Nucleus accumbens (tissue), 56 donors: ENCODE measurements at places on chromosomes 11 and 22.

GRCh38 chr11:35610631-35611030, 7.6 kb upstream of the FJX1 start:
- DNase-seq: no peak

DNA sequence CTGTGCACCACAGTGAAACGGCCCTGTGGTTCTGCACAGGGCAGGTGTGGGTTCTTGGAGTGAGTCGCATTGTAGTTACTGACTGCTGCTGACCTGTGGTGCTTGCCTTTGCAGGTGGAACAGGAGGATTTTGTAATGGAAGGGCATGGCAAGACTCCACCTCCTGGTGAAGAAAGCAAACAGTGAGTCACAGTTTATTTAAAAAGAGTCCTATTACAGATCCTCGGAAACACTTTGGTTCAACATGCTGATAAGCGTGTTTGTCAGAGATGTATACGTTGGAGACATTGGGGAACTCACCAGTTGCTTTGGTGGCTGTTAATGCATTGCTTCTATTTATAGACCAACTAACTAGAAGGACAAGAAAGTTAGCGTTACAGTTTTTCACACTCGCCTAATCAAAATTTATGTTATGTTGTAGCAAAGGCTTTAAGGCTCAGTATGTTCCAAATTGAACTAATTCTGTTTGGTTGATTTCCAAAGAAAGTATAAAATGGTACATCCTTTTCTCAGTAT, 21.7 kb upstream of the TNRC6B start:
- DNase-seq: no peak

GRCh38 chr11:64306876-64307622, 1.7 kb downstream of the ESRRA start:
- no peak for DNase-seq

- no peak for DNase-seq
Observed at GRCh38 chr22:44604455-44604854, 97.5 kb upstream of the PRR5 start.

GRCh38 chr22:35834061-35834460, 116.4 kb downstream of the APOL5 start:
- DNase-seq: no peak

- DNase-seq: no peak
Observed at GRCh38 chr11:119468511-119468910, 45.5 kb upstream of the THY1 start.

- peak; percentile 15 for DNase-seq
Observed at GRCh38 chr11:66429983-66430602, 8.6 kb downstream of the MRPL11 start.

DNA sequence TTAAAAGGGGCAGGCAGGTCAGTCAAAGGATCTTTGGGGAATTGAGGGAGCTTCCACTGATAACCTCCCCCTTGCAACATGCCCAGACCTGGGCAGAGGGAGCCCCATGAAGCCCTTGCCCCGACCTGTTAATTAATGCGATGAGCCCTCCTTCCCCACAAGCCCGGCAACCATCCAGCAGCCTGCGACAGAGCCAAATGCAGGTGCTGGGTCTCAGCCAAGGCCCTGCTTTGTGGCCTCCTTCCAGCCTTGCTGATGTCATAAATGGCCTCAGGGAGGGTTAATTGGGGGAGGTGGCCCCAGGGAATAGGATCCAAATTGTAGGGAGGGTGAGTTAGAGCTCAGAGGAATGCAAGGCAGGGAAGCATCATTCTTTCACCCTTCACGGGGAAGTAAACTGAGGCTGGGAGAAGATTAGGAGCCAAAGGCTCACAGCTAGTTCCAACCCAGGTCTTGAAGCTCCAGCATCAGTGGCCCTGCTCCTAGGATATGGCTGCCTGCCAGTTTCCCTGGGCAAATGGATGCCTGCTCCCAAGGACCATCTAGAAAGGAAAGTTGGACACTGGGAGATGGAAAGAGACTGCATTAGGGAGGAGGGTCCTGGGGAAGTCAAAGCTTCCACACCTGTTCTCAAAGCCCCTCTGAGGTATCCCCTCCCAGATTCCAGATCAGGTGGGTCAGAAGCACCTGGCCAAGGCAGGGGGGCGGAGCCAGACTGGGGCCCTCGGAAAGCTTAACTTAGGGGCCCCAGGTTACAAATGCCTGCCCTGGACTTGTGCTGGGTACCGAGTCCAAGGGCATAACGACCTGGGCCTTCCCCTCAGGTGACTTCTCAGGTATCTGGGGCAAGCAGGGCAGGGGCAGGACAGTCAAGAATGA, 34.1 kb downstream of the LMO1 start:
- DNase-seq: no peak

DNA sequence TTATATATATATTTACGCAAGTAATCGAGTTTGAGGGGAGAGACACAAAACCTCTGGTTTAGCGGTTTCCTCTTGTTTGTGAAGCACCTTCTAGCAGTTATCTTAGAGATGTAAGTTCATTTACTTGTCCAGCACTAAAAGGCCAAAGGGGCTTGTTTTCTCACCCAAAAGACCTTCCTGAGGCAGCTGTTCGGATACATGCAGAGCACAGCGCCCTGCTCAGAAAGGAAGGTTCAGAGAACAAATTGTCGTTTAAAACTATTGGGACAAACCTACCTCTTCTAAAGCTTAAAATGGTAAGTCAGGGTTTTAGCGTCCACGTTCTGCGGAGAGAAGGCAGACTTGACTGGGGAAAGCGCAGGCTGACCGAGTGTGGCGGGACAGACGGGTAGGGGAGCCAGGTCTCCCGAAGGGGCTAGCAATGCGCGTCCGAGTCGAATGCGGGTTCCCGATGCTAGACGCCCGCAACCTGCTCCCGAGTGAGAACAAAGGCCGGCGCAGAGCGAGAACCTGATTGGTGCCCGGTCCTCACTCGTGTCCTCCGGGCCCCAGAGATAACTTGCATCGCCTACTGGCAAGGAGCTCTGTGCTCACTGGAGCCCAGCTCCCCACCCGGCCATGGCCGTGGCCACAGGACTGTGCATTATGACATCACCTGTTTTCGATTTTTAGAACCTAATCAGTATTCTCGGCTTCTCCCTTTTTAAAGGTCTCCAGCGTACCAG, 1.0 kb upstream of the SESN3 start:
- DNase-seq: peak; percentile 62

DNA sequence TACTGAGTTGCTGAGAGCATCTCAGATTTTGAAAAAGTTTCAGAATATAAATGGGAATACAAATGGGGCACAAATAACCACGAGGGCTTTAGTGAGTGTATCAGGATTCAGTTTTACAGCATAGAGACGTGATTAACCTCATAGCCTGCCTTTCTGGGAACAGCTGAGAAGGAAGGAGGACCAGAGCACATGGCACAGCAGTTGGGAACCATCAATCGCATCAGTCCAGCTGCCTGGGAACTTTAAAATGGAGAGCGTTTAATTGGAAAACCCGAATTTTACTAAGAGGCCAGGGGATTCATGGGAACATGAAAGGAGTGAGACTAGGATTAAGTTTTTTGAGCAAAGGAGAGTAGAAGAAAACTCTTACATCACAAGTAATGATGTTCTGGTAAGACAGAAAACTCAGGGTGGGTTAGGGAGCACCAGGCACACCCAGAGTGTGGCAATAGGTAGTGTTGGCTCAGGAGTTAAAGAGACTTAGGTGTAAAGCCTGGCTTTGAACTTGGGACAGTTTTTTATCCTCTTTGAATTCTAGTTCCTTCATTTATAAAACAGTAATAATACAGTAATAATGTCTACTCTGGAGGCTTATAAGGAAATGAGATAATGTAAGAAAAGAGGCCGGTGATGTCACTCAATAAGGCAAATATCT, 40.2 kb downstream of the FZD4 start:
- no peak for DNase-seq

- DNase-seq: peak; percentile 64
Observed at GRCh38 chr22:38422611-38423511, 32.1 kb downstream of the KCNJ4 start.

GRCh38 chr11:10158461-10158860, 135.6 kb downstream of the SBF2 start:
- no peak for DNase-seq

- DNase-seq: no peak
Observed at GRCh38 chr11:65436412-65437032, 13.9 kb downstream of the NEAT1 start.

- DNase-seq: no peak
Observed at GRCh38 chr22:49583886-49584505, 243.7 kb downstream of the BRD1 start.

DNA sequence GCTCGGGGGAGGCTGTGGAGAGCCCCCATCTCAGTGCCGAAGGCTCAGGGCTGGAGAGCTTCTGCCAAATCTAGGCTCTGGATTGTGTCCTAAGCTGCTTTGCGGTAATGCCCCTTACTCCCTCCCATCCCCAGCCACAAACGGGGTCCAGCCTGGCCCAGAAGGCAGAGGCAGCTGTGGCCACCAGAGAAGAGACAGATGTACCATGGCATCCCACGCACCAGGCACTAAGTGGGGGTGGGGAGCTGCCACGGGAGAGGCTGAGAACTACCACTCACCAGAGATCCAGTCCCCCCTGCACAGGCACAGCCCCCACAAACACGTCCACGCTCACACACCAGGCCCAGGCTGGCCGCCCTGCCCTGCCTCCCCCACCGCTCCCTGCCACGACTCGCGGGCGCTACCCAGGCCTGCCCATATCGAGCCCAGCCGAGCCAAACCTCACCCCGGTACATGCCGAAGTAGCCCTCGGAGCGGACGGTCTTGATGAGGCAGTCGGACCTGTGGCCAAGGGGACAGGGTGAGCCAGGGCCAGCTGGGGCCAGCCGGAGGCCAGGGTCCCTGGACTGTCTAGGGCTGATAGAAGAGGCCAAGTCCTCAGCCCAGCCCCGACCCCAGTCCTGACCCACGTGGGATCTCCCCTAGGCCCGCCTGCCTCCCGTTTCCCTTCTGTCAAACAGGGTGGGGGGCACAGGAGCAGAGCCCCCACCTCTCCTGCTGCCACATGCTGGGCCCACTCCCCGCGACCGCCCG, 3.9 kb downstream of the SLC25A22 start:
- no peak for DNase-seq

- no peak for DNase-seq
Observed at GRCh38 chr22:29002603-29003002, 59.0 kb downstream of the C22orf31 start.

DNA sequence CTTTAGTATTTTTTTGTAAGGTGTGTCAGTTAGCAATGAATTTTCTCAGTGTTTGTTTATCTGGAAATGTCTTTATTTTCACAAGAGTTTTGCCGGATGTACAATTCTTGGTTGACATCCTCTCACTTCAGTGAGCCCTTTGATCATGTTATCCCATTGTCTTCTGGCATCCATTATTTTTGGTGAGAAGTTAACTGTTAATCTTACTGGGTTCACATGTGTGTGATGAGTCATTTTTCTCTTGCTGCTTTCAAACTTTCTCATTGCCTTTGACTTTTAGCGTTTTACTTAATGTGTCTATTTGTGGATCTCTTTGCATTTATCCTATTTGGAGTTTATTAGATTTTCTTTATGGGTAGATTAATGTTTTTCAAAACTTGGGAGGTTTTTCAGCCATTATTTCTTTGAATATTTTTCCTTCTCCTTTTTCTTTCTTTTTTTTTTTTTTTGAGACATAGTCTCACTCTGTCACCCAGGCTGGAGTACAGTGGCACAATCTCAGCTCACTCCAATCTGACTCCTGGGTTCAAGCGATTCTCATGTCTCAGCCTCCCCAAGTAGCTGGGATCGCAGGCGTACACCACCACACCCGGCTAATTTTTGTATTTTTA, 100.5 kb upstream of the RRM1 start:
- no peak for DNase-seq

DNA sequence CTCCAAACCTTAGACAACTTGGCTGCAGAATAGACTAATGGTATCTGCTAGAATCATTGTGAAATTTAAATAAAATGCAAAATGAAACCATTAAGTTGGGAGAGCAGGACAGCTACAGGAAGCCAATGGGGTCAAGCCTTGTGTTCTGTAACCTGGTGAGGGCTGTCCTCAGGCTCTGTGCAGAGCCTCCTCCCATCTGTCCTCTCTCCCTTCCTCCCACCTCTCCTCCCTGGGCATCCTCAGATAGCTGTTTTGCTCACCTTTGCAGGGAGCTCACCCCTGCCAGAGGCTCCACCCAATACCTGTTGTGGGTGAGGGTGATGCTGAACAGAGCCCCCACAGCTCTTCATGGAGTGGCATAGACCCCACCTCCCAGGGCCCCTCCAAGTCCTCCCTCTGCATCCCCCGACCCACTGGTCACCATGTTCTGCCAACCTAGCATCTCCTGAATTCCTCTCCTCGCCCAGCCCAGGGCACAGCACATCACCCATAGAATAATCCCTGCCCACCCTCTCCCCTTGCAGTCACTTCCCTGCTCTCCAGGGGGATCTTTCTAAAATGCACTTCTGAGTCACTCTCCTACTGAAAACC, 100.3 kb downstream of the PDE2A start:
- DNase-seq: no peak

DNA sequence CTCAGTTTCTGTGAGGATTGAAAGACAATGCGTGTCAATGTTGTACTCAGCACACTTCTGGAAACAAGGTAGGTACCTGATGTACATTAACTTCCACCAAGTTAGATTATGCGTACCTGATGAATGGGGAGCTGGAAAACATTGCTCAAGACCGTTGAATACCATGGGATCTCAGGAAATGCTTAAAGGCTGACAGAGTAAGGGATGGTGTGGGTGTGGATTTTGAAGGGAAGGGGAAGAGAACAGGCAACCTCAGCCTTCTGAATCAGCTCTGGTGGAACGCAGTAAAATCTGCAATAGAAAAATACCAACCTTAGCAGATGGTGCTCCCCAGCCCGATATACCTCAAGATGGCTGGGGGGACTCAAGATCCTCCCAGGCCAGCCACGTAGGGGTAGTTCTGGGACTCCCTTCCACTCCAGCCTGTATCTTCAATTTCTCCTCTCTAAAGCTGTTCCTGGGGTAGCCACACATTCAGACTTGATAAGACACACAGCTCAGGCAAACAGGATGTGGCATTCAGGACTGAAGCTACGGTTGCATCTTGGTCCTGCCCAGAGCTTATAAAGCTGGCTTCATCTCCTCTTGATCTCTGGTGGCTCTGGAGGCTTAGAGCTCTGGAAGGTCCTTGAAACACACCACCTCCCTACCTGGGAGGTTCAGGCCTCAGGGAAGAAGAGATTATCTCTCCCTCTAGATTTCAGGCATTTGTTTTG, 111.8 kb downstream of the CTNND1 start:
- no peak for DNase-seq

- DNase-seq: no peak
Observed at GRCh38 chr11:96760815-96761214, 371.0 kb downstream of the JRKL start.

GRCh38 chr11:121435551-121436511, 16.3 kb upstream of the SORL1 start:
- DNase-seq: no peak

DNA sequence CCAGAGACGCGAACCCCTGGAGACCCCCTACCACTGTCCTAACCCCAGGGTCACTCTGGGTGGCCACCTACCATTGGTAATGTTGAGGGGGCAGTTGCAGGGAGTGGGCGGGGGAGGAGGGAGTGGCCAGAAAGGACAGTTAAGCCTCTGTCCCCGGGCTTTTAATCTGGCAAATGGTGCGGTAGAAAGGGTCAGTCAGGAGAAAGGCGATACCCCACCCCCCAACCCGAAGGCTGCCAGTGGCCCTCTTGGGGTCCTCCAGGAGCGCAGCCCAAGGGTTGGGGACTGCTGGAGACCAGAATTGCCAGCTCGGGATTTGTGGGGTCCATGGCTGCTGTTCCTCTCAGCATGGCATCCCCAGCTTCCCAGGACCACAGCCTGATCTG, 742 bp downstream of the P2RY2 start:
- no peak for DNase-seq

- DNase-seq: no peak
Observed at GRCh38 chr22:46240506-46240905, 9.6 kb downstream of the CDPF1 start.

GRCh38 chr11:32039149-32039548, 51.7 kb upstream of the RCN1 start:
- DNase-seq: no peak

GRCh38 chr11:126281666-126282175, 1.2 kb upstream of the TIRAP start:
- no peak for DNase-seq
